SW 1271 (cell line): ENCODE measurements at places on chromosomes 7 and 10.

GRCh38 chr10:15259136-15259535 lies 90.6 kb upstream of the NMT2 start:
- no peak for DNase-seq

DNA sequence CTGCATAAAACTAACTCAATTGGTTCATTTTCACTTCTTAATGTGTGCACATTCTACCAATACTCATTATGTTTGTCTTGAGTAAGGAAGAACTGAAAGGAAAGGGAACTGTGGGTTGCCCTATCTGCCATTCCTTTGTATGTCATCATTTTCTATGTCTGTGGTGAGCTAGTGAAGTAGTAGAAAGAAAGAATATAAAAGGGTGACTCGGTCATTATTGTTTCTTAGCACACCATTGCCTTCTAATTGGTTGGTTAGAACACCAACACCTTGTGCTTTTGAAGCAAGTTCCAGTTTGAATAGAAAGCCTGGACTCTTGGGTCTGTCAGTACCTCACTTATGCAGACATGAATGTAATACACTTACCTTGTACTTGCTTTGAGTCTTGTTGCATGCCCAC lies 64.3 kb upstream of the MDFIC start:
- no peak for DNase-seq

- no peak for DNase-seq
Observed at GRCh38 chr7:83739527-83739926, 90.6 kb upstream of the SEMA3E start.

DNA sequence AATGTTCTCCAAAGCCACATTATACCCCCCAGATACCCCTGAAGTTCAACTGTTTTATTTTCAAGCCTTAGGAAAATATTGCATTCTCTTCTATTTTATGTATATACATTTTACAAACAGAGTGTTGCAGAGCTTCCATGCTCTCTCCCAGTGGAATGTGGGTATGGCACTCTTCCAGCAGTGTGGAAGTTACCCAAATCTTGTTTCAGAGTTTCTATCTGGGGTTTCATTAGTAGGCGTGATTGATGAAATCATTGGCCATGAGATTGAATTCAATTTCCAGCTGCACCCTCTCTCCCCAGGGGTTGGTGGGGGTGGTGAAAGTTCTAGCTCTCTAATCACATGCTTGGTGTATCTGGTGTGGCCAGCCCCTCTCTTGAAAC lies 350.4 kb downstream of the RPS24 start:
- no peak for DNase-seq

GRCh38 chr10:33723181-33723580 lies 388.7 kb upstream of the NRP1 start:
- no peak for DNase-seq

DNA sequence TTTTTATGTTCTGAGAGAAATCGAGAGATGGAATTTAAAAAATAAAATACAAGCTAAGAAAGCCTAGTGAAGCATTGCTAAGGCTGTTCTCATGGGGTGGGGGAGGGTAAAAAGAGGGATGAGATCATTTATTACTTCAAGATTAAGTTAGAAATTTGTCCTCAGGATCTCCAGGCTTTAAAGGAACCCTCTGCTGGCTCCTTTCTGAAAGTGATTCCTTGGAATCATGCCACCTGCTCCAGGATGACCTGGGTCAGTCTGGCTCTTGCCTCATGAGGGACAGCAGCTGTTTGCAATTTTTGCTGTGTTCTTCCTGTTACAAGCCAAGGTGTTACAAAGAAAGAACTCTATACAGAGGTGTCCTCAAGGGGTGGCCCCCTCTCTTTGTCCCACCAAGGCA lies 69.8 kb downstream of the CDK1 start:
- no peak for DNase-seq

DNA sequence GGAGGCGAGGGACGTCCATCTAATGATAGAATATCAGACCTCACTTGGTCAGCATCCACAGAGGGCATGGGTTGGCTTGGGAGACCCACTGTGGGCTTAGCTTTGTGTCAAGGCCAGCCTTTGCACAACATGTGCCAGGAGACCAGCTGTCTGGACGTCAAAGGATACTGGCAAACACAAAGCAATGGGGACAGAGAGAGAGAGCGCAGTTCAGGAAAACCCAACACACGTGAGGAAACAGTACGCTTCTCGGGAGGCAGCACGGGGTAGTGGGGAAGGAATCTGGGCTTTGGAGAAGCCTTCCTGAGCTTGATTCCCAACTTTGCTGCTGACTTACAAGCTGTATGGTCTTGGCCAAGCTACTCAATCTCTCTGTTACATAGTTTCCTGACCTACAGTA lies 14.7 kb downstream of the PRLHR start:
- DNase-seq = no peak

DNA sequence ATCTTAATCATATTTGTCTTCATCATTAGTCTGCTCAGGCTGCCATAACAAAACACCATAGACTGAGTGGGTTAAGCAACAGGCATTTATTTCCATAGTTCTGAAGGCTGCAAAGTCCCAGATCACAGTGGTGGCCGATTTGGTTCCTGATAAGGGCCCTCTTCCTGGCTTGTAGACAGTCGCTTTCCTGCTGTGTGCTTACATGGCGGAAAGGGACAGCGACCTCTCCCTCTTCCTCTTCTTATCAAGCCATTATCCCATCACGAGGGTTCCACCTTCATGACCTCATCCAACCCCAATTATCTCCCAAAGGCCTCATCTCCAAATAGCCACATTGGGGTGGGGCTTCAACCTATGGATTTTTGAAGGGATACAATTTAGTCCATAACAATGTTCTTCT lies 84.0 kb downstream of the LYZL1 start:
- DNase-seq = no peak

- peak; percentile 48 for DNase-seq
Observed at GRCh38 chr10:77582710-77583115, 54.9 kb downstream of the KCNMA1 start.

DNA sequence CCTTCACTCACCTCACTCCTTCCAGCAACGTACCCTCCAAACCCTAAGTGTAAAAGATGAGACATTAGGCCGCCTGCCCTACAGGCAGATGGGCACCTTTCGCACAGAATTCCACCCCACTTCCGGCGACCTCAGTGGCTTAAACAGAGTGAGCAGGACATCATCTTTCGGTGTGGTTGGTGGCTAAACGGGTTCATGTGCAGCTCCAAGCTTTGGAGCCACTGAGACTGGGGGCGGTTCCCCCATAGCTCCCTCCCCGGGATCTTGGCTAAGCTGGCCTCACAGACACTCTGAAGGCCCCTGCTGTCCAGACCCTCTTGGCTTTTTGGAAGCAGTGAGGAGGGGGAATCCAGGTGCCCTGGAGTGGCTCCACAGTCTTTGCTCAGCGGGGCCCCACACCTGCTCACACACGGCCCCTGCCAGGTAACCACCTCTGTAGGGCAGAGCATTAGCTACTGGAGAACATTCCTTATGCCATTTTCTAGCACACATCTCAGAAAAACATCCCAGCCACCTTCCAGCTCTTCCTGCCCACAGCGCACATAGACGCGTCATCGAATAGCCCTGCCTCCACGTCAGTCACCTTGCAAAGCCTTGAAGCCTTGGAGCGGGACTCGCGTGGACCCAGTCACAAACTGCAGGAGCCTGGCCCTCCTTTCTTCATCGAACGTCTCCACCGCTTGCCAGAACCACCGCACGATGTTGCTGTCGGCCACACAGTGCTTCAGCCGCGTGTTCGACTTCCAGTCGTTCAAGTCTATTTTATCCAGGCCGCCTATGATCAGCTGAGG lies 108.8 kb downstream of the SMURF1 start:
- DNase-seq = no peak

DNA sequence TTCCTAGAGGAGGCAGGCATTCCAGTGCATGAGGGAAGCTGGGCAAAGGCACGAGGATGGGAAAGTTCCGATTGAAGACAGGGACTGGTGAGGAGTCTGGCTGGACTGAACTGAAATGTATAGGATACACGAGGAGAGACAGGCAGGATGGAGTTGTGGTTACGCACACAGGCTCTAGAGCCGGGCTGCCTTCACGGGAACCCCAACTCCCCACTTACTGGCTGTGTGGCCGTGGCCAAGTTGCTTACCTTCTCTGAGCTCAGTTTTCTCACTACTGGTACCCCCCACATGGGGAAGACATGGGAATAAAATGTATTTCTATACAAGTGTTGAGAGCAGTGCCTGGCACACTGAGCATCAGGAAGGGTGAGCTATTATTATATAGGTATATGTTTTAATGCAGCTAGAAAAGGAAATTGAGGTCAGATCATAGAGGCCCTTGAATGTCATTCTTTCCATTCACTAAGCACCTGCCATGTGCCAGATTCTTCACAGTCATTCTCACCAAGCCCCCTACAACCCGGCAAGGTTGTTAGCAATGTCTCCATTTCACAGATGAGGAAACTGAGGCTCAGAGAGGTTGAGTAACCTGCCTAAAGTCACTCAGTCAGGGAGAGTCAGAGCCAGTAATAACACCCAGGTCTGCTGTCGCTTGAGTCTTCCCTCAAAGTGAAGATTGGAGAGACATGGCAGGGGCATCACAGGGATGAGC lies 9.7 kb downstream of the CHST3 start:
- no peak for DNase-seq

DNA sequence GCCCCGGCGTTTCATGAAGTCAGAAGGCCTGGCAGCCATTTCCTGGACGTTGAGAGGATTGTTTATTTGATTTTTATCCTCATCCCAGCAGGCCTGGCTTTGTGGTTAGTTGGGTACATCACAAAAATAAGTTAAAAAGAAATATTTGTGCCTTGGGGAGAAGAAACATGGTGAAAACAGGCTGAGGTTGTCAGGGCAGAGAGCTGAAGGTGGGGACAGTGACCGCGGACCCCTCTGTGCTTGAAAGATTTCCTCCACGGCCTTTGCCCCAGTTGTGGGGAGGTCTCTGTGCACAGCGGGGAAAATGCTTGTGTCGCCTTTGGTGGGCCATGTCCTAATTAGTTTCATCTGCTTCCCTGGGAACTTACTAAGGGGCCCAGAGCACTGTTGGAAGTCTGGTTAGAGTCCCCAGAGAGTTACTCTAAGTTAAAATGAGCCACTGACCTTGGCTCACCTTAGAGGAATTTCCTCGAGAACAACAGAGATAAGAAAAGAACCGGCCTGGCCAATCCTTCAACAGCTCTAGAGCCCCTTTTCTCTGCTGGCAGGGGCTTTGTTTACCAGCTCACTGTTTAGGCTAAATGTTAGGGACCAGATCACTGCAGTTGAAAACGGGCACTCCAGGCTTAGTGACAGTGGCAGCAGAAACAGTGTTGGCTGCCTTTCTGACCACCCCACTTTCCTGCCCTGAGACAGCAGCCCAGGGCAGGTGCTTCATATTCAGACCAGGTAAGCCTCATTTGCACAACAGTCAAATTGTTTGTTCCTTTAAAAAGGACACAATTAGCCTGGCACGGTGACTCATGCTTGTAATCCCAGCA lies 37.9 kb downstream of the CRCP start:
- DNase-seq = no peak

DNA sequence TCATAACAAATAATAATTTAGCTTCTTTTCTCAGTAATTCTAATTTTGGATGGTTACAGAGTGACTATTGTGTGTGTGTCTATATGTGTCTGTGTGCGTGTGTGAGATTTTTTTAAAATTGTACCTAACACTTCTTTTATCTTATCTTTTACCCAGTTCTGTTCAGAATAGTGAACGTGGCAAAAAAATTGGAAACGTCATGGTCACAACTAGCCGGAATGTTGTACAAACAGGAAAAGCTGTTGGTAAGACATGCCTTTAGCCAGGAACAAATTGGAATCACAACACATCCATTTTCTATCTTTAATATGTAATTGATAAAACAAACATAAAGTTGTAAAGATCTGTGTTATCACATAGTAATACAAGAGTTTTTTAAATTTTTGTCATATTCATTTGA lies 85.4 kb downstream of the AVL9 start:
- DNase-seq = no peak

GRCh38 chr7:139427029-139427420 lies 56.4 kb downstream of the KLRG2 start:
- no peak for DNase-seq

DNA sequence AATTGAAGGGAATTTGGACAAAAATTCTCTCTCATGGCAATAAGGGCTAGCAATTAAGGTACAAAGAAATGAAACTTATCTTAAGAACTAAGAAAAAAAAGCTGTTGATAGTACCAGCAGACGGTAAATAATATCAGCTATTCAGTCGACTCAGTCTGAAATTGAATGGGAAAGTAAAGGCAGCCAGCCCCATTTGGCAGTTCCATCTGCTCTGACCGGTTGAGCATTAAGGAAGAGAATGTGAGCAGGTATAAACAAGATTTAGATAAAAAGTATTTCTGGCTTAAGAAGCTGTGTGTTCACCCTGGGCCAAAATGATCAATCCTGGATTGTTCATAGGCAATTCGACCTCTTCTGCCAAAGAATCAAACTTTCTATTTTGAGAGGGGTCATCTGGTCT lies 154.6 kb upstream of the NPVF start:
- no peak for DNase-seq

GRCh38 chr7:36651404-36651803 lies 72.9 kb downstream of the AOAH start:
- DNase-seq = no peak

GRCh38 chr7:102258749-102259107 lies 27.9 kb upstream of the SH2B2 start:
- DNase-seq = no peak

DNA sequence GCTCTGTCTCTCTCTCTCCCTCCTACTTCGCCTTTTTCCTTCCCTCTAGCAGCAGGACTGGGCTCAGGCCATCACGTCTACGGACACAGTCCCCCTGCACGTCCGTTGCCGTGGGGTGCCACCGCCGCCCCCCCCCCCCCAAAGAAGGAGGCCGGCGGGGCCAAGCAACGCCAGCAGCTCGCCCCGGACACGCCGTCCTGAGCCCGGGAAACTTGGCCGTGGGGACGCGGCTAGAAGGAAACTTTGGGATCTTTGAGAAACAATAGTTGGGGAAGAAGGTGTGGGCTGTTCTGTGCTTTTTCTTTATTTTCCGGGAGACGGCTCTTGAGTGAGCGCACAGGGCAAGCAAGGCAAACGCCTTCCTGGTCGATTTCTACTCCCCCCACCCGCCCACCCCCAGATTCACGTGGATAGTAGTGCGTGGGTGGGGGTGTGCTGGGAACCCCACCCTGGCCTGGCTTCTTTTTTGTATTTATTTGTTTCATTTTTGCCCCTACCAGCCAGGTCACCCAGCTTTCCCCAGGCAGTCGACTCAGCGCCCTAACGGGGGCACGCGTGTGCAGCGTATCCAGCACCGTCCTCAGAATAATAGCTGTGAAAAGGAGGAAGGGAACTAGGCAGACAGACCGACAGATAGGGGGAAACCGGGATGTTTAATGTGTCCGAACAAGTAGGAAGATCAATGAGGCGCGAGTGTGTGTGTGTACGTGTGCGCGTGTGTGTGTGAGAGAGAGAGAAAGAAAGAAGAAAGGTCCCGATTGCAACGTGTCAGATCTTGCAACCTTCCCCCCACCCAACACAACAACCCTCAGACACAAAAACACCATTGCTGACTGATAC lies 1.4 kb downstream of the MXI1 start:
- DNase-seq = peak; percentile 34

DNA sequence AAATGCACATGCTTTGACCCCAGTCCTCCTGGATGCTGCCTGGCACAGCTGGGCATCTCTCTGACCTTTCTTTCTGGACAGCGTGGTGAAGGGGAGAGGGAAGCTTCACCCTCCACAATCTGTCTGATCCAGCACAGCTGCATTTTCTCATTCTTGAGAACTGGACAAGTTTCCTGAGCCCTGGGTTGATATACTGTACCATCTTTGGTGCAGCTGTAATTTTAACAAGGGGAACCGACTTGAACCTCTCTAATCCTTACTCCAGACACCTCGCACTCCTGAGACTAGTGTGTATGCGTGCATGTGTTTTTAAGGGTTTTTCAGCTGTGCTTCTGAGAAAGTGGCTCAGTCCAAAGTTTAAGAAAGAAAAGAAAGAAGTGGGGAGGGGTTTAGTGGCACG lies 655.7 kb downstream of the INHBA start:
- DNase-seq = no peak
